ENCODE measurements at places on chromosomes 6 and 20.

DNA sequence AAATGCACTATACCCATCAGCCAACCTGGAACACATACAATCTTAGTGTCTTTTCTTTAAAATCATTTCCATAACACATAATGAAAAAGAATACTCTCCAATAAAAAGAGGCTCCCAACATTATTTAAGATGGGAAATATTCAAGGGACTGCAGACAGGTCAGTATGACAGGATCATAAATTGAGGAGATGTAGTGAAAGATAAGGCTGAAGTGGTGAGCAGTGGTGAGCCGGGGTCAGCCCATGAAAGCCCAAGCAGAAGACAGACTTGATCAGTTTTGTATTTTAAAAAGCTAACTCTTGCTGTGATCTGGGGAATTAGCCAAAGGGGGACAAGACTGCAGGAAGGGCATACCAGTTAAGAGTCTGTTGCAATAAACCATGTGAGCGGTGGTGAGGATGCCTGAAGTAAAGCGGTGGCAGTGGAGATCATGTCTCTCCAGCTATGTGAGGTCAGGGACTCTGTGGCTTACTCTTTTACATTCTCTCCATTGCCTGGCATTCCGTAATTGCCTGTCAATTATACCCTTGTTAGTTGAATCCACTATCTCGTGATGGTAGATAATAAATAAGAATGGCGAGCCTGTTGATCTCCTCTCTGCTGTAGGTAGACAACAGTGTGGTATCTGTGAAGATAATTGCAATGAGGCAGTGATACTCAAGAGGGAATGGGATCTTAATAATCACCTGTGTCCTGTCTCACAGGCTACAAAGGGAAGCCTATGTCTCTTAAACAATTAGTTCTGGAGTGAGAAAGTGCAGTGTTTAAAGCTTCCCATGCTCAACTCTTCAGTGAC is 97.4 kb downstream of the FILIP1 start:
- no peak for DNase-seq

DNA sequence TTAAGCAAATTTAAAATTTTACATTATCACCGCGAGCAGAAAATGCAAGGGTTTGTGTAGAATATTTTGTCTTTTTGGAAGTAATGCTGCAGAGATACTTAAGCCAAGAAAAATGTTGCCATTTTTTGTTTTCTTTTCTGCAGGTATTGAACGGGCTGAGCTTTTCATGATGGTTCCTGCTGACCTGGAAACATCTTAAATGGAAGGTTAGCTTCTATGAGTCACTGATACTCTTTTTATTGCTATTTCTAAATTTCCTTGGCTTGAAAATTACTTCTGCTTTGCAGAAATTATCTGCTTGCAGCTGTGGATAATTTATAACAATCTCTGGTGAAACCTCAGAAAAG is 12.7 kb downstream of the SYTL3 start:
- DNase-seq, result no peak

DNA sequence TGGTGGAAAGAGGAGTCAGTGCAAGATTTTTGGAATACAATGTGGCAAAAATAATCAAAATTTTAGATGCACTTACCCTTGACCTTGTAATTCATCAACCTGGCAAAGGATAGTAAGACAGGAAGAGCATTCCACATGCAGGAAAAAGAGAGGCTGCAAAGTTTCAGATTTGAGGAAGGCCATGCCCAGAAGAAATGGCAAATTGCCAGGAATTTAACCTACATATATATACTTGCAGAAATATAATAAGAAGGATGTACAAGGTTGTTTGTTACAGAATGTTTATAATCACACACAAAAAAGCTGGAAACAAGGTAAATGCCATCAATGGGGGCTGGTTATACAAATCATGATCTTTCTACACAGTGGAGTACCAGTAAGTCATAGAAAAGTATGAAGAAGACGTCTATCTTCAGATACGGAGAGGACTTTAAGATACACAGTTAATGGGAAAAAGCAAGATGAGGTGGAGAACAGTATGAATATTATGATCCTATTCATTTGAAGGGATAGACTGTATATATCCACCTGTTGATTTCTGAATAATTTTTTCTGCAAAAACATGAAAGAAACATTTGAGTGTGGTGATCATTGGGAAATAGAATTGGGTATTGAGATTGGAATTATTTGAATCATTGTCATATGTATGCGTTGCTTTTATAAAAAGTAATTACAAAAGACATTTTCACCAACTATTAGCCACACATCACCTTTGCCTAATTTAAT is 253.8 kb downstream of the TBC1D7 start:
- DNase-seq, result no peak

GRCh38 chr6:129317931-129318820 is 391.8 kb downstream of the ARHGAP18 start:
- no peak for DNase-seq

DNA sequence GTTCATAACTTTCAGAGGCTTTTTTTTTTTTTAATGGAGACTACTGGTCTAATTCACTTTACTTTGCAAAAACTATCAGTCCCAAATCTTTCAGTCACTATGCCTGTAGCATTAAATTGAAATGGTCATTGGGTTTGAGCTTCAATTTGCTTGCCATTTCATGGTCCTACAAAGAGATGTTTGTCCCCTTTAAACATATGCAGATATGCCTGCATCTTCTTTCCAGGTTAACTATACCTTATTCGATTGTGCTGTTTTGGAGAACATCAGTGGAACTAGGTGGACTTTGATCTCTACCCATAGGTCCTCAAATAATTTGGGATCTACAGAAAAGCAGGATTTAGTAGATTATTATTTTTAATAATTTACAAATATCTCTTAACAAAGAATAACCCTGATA is 4.6 kb downstream of the POU3F2 start:
- no peak for DNase-seq

DNA sequence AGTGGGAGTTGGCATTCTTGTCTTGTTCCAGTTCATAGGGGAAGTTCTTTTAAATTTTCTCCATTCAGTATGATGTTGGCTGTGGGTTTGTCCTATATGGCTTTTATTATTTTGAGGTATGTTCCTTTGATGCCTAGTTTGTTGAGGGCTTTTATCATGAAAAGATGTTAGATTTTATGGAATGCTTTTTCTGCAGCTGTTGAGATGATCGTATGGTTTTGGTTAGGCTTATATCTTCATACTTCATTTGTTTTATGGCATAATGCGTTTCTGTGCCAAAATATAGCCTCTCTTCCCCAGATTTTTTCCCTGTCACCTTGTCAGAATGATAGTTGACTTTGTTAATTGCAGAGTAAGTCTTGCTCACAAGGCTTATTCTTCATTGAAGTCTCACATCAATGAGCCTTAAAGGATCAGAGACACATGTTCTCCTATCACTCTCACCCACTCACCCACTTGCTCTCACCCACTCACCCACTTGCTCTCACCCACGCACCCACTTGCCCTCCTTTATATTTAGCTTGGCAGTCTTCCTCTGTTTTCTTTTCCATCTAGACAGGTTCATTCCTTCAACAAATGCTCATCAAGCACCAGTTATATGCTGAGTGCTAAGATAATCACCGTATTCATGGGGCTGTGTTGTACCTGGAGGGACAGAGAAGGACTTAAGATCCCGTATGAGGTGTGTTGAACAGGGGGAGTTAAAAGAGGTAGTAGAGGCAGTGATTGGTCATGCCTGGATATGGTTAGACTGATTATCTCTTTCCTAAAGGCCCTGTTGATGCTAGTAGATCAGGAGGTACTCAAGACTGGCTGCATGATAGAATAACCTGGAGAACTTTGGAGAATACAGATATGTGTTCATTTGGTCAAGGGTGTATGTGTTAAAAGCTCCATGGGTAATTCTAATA is 19.3 kb downstream of the UST start:
- DNase-seq, result no peak

DNA sequence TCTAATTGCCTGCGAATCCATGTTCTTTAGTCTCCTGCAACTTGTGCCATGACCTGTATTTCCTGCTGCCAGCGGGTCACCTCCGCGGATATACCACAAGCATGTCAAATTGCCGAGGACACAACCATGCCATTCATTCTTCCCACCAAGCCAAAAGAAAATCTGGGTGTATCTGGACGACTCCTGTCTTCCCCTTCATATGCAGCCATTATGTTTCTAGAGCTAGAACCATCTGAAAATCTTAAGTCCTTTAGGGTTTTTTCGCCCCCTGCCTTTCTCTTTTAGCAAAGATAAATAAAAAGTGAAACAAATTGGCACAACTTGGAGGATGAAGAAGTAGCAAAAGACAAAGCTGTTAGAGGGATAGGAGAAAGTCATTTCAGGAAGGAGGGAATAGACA is 242.6 kb downstream of the ARID1B start:
- DNase-seq, result no peak

DNA sequence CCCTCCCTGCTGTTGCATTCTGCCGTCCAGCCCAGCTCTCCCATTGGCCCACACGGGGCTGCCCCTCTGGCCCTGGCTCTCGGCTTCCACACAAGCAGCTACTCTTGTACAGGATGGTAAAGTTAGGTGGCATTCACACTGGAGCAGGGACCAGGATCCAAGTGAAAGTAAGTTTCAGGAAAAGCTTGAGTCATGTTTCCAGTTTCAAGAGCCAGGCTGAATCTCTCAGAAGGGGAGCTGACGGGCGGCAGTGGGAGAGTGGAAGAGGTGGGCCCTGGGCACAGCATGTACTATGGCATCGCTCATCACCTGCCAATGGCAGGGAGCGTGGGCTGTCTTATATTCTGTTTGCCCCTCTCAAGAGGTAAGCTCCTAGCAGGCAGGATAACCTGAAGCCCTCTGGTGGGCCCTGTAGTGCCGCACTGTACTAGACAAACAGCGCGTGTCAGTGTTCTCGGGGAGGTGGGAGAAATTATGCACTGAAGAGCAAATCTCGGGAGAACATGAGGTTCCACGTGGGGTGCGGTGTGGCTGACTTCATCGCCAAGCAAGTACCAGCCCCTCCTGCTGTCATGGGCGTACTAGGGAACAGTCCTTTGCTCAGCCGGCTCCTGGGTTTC is 241.5 kb downstream of the NRN1 start:
- DNase-seq, result no peak

DNA sequence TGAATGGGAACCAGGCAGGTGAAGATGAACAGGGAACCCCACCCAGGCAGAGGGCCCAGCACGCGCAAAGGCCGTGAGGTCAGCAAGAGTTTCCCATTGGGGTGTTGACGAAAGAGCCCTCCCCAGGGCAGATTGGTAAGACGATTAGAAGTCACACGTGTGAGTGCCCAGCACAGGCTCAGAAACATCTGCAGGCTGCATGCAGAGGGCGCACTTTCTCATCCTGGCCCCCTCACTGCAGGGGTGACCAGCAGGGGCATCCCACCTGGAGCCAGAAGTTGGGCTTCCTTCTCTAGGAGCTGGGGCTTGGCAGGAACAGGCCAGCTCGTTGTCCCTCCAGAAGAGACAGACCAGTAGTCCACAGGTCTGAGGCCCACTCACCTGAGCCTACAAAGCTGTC is 38.4 kb downstream of the VSTM2L start:
- no peak for DNase-seq

DNA sequence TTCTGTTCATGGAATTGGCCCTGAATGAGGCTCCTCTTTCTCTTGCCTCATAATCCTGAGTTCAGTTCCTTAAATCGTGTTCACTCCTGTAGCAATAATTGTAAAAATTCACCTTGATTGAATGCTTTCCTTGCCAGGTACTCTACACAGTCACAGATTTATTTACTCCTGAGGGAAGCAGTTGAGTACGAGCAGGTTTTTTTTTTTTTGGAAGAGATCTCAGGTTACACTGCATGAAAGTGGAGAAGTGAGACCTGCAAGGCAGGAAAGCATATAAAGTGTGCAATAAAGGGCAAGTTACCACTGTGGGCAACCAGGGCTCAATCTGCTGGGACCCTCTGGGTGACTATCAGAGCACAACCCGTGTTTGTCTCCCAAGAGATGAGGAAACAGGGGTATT is 93.0 kb upstream of the DOK5 start:
- no peak for DNase-seq

DNA sequence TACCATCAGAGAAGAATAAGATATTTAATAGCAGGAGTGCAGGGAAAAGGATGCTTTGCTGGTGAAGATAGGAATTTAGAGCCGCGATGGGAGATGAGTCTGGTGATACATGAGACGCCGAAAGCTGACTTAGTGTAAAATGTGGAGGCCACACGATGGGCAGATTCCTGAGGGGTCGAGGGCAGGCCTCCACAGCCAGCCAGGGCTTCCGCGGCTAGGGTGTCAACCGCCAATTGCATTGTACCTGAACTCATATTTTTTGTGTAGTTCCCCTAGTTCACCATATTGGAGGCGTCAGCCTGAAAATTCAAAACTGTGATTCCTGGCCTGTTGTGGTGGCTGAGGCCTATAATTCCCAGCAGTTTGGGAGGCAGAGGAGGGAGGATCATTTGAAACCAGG is 8.5 kb downstream of the ETV7 start:
- no peak for DNase-seq

- DNase-seq, result no peak
Measured at GRCh38 chr20:24672886-24673677, 203.7 kb downstream of the SYNDIG1 start.

DNA sequence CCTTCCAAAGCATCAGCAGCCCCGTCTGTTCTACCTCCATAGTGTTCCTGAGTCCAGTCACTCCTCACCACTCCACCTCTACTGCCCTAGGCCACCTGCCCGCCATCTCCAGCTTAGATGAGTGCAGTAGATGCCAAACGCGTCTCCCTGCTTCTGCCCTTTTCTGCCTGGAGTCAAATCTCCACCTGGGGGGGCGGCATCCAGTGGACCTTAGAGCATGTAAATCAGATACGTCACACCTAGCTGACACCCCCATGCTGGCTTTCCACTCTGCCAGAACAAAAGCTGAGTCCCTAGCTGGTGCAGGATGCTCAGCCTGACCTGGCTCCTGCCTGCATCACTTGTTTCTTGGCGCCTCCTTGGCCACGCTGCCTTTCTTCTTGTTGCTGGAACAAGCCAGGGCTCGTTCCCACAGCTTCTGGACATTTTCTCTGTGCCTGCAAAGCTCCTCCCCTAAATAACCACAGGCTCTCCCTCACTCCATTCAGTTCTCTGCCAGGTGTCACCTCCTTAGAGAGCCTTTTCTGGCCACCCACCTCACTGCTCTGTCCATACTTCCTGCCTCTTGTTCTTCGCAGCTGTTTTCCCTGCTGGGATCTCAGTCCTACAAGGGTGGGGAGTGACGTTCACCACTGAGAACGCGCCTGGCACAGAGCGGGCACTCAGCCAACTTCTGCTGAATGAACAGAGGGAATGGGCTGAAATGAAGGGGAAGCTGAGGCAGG is 5.8 kb downstream of the DDR1 start:
- peak; percentile 82 for DNase-seq

- DNase-seq, result no peak
Measured at GRCh38 chr6:47852727-47853126, 70.9 kb downstream of the OPN5 start.

DNA sequence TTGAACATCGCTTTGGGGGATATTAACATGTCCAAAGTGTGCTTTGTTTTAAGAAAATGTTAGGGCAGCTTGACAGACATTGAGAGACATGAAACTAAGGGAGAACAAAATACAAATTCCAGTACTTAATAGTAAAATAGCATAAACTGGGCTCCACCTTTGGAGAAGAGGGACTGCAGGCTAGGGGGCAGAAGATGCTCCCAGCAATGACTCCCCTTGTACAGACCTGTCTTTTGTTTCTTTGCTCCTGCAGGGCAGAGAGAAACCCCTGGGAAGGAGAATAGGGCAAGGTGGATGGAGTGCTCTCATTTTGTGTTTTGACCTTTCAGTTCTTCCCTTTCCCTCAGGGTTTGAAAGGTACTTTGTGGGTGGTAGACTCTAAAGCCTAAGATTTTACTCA is 115.6 kb upstream of the PLCB4 start:
- no peak for DNase-seq

GRCh38 chr20:23036371-23036770 is 1.3 kb downstream of the SSTR4 start:
- no peak for DNase-seq
